ENCODE measurements at places on chromosomes 3 and 15.

GRCh38 chr3:46661776-46662766 is 31.4 kb downstream of the ALS2CL start:
- H3K4me3 ChIP-seq = no peak overlapping the region
- no peak for DNase-seq
- H3K4me1 ChIP-seq = no peaks in the 10 kb centered on the region
- H3K27ac ChIP-seq = no peak overlapping the region
- H3K27me3 ChIP-seq = no peaks in the 10 kb centered on the region
- H3K36me3 ChIP-seq = no peaks in the 10 kb centered on the region

- H3K36me3 ChIP-seq = no peaks in the 10 kb centered on the region
- H3K27ac ChIP-seq = no peak overlapping the region
- H3K27me3 ChIP-seq = no peaks in the 10 kb centered on the region
- no peak for DNase-seq
These were observed 222.5 kb upstream of the KCNMB2 start for GRCh38 chr3:178313716-178314115.

DNA sequence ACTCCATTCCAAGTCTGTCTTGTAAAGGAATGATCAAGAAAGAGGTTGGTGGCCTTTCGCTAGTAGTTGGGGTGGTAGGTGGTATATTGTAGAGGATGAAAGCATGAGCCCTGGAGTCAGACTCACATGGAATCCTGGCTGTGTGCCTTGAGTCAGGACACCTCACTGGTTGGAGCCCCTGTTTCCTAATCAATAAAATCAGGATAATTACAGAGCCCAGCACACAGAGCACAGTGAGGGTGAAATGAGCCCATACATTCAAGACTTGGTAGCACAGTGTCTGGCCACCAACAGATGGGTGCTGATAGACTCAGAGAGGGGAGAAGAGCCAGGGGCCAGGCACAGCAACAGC is 95.1 kb upstream of the MYZAP start:
- no peaks in the 10 kb centered on the region for H3K27me3 ChIP-seq
- no peak for DNase-seq
- H3K4me1 ChIP-seq = no peaks in the 10 kb centered on the region
- H3K27ac ChIP-seq = no peak overlapping the region
- no peak overlapping the region for H3K4me3 ChIP-seq

DNA sequence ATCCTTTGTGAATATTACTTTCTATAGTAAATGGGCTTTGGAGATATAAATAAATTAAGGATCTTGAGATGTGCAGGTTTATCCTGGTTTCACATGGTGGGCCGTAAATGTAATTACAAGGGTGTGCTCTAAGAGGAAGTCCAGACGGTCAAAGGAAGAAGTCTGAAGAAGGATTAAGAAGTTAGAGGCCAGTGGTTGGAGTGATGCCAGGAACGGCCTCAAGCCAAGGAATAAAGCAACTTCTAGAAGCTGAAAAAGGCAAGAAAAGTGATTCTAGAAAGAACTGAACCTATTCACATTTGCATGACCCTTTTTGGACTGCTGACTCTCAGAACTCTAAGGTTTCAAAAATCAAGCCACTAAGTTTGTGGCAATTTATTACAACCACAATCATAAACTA is 981.3 kb upstream of the ALCAM start:
- no peaks in the 10 kb centered on the region for H3K36me3 ChIP-seq
- no peaks in the 10 kb centered on the region for H3K27me3 ChIP-seq
- H3K27ac ChIP-seq = no peak overlapping the region
- no peak overlapping the region for H3K4me3 ChIP-seq
- H3K4me1 ChIP-seq = no peaks in the 10 kb centered on the region

- no peak overlapping the region for H3K4me3 ChIP-seq
- H3K27me3 ChIP-seq = peaks cover 3% of the 10 kb centered on the region
- no peak for DNase-seq
- H3K36me3 ChIP-seq = no peaks in the 10 kb centered on the region
These were observed 8.5 kb upstream of the MUC4 start for GRCh38 chr3:195820186-195820585.

- no peak overlapping the region for H3K4me3 ChIP-seq
- no peak overlapping the region for H3K27ac ChIP-seq
- no peaks in the 10 kb centered on the region for H3K27me3 ChIP-seq
- no peaks in the 10 kb centered on the region for H3K4me1 ChIP-seq
These were observed 267.7 kb upstream of the LMCD1 start for GRCh38 chr3:8233938-8234337.

- no peak overlapping the region for H3K4me3 ChIP-seq
- H3K27ac ChIP-seq = no peak overlapping the region
- no peaks in the 10 kb centered on the region for H3K4me1 ChIP-seq
- no peak for DNase-seq
These were observed 115.5 kb upstream of the ARPP21 start for GRCh38 chr3:35523838-35524237.

- no peak overlapping the region for H3K4me3 ChIP-seq
- no peak overlapping the region for H3K27ac ChIP-seq
- H3K36me3 ChIP-seq = no peaks in the 10 kb centered on the region
- no peaks in the 10 kb centered on the region for H3K4me1 ChIP-seq
- no peak for DNase-seq
These were observed 68.4 kb downstream of the MAGEF1 start for GRCh38 chr3:184643442-184643841.

DNA sequence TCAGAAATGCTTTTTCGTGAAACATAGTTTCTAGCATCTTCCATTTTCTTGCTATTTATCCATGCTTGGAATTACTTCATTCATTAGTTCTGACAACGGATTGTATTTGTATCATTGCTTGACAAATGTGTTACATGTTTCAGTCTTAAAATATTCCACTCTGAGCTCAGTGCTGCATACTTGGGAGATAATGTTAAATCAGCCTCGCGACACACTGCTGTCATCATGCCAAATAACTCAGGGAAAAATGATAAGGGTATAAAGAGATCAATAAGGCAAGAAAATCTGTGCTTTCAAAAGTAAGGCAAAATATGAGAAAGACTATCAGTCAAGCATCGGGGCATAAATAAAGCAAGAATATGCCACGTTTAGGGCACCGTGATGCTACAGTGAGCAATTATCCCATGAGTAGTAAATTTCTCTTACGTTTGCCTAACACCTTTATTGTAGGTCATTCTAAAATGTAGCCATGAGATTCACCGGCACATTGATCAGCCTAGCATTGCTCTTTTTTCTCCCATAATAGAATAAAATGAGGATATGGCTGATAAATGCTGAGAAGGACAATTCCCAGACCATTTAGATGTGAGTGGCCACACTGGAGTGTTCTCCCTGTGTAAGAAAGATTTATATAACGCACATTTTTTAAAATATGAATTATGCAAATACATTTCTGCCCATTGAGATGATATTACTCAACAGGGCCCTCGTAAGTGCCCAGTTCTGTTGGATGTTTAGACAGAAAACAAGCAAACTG is 133.8 kb downstream of the RBMS3 start:
- no peak overlapping the region for H3K4me3 ChIP-seq
- H3K27ac ChIP-seq = no peak overlapping the region
- H3K27me3 ChIP-seq = no peaks in the 10 kb centered on the region
- no peak for DNase-seq

- no peaks in the 10 kb centered on the region for H3K27me3 ChIP-seq
- no peak overlapping the region for H3K4me3 ChIP-seq
- no peak overlapping the region for H3K27ac ChIP-seq
- DNase-seq = no peak
- peaks cover 5% of the 10 kb centered on the region for H3K4me1 ChIP-seq
- no peaks in the 10 kb centered on the region for H3K36me3 ChIP-seq
These were observed 336.1 kb upstream of the PROK2 start for GRCh38 chr3:72120806-72121778.

DNA sequence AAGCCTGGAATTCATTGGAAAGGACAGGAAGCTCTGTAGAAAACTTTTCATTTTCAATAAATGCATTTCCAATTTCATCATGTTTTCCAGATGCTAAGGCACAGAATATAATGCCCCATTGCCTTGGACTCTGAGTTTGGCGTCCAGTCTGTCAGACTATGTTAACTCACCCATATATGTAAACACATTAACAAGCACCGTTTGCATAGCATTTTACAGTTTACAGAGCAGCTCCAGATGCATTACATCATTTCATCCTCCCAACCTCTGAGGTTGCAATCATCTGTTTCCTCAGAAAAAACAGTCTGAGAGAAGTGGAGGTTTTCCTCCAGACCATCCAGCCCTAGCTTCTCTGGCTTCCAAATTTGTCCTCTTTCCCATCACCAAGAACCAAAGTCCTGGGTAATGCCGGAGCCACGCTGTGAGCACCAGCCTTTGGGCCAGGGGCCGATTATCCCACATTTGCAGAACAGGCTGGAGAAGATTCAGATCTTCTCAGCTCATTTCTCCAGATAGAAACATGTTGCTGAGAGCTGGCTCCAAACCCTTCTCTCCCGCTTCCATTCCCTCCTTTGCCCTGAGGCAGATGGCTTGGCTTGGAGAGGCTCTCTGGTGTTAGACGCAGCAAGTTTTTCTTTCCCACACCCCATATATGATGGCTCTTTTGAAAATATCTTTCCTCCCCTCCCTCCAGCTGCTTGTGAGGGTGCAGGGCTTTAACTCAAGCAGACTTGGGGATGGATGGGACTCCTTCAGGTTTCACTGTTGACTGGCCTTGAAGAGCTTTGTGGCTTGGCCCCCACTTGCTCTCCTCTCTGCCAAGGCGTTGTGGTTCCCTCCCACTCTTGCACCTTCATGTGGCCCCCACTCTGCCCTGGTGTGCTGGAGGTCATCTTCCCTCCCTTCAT is 26.0 kb downstream of the CYP19A1 start:
- H3K27me3 ChIP-seq = no peaks in the 10 kb centered on the region
- H3K4me1 ChIP-seq = peaks cover 4% of the 10 kb centered on the region
- H3K36me3 ChIP-seq = no peaks in the 10 kb centered on the region
- peak overlapping the region; percentile 25 for H3K27ac ChIP-seq
- no peak overlapping the region for H3K4me3 ChIP-seq

DNA sequence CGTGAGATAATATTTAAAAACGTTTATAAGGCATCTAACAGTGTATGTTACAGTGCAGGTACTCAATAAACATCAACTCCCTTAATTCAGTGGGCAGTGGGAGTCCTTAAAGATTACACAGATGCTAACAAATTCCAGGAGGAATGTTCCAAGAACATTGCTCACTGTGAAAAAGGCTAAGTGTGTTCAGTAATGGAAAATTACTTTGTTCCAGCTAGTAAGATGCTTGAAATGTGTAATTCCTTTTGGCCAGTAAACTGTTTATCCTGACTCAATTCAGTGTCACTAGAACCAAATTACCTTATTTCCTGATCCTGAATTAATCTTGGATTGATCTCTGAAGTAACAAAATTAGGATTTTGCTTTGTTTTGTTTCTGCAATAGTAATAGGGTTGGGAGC is 54.2 kb upstream of the SEMA6D start:
- no peak overlapping the region for H3K4me3 ChIP-seq
- H3K4me1 ChIP-seq = no peaks in the 10 kb centered on the region
- no peaks in the 10 kb centered on the region for H3K27me3 ChIP-seq
- DNase-seq = peak; percentile 2
- H3K27ac ChIP-seq = no peak overlapping the region

DNA sequence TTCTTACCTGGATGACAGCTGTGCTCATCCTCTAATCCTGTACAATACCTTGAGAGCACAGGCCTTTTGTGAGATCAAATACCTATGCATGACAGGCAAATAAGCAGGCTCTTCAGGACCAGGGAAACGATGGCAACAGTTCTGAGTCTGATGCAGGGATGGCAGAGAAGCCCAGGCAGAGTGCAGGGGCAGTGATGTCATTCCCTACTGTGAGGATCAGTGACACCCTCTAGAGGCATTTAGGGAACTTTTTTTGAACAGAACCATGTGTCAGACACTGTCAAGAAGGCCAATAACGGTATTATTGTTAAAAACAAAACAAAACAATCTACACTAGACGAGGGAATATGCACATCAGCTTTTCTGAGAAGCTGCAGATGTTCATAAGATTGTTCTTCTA is 314.8 kb upstream of the CTDSPL start:
- DNase-seq = peak; percentile 37
- H3K4me1 ChIP-seq = no peaks in the 10 kb centered on the region
- H3K27me3 ChIP-seq = no peaks in the 10 kb centered on the region
- H3K36me3 ChIP-seq = no peaks in the 10 kb centered on the region
- no peak overlapping the region for H3K4me3 ChIP-seq

DNA sequence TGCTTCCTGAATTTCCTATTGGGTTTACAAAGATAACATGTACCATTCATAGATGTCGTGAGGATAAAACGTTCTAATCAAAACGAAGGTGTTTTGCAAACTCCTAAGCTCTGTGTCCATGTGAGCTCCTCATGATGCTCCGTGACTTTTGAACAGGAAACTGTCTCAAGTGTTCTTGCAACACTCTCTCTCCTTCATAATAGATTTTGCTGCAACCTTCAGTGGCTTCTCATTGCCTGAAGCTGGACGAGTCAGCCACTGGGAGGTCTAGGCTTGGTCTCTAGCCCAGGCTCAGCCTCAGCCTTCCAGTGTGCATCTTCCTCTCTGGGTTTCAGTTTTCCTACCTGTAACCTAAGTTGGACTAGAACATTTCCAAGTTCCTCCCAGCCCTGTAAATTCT is 18.7 kb upstream of the BCL2A1 start:
- H3K27me3 ChIP-seq = no peaks in the 10 kb centered on the region
- no peak for DNase-seq
- no peak overlapping the region for H3K27ac ChIP-seq
- no peak overlapping the region for H3K4me3 ChIP-seq

DNA sequence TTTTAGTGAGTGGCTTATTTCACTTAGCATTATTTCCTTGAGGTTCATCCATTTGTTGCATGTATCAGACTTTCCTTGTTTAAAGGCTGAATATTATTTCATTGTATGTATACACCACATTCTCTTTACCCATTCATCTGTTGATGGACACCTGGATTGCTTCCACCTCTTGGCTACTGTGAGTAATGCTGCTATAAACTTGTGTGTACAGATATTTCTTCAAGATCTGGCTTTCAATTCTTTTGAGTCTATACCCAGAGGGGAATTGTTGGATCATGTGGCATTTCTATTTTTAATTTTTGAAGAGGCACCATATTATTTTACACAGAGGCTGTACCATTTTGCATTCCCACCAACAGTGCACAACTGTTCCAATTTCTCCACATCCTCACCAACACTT is 313.5 kb downstream of the RPLP1 start:
- DNase-seq = no peak
- H3K36me3 ChIP-seq = no peaks in the 10 kb centered on the region
- peaks cover 2% of the 10 kb centered on the region for H3K27me3 ChIP-seq
- H3K4me3 ChIP-seq = no peak overlapping the region
